BJ (cell line): ENCODE measurements at places on chromosomes 1 and 21. TPM values are rescaled to one million over a fixed set of nuclear protein-coding genes. Genes with fewer than 3 reads are reported as not detected.

DNA sequence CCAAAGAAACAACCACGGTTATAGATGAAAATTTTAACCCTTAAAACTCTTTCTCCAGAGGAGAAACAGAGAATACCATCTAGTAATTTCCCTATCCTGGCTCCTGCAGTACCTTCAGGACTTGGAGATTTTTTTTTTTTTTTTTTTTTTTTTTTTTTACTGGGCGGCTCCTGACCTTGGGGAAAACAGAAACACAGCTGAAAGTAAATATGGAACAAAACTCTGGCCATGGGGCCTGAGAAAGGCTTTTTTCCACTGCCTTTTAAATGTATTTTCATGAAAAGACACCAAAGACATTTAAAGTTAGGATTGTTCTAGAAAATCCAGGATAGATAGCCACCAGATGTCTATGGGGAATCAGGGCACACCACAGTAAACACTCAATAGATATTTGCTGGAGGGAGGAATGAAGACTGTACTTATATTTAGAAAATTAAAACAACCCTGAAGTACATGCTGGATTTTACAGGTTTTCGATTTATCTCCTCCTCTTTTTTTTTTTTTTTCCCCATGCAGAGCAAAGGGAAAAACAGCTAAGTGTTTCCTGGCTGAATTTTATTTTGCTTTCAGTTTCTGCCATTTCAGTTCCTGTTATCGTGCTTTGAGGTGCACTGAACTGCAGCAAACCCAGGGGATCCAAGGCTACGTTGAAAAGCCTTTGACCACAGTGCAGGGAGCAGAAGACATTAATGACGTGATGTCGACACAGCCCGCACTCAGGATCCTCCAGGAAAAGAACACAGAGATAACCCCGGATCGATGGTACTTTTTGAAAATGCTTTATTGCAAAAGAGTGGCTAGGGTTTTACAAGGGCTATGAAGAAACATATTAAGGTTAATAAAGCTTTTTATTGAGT lies 35.7 kb upstream of the CNN3 start:
- DNase-seq = no peak

- no peak for DNase-seq
Observed at GRCh38 chr1:13500806-13501205, 13.0 kb downstream of the LRRC38 start.

- no peak for DNase-seq
Observed at GRCh38 chr1:98556521-98557158, 104.9 kb upstream of the SNX7 start.

- no peak for DNase-seq
Observed at GRCh38 chr1:164720440-164721227, 161.7 kb downstream of the PBX1 start.

DNA sequence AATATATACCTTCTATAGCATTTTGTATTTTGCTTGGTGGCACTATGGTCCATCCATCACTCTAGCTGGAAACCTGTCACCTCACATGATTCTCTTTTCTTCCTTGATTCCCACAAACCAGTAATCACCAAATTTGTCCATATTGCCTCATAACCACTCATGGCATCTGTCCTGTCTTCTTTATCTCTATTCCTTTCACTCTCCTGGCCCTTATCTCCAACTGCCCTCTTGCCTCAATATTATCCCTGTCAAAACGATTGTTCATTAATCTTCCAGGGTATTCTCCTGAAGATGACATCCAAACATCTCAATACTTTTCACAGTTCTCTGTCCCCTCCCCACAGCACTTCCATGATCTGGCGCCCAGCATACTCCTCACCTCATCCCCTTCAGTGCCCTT lies 46.1 kb downstream of the WDR64 start:
- DNase-seq = no peak

- DNase-seq = no peak
Observed at GRCh38 chr1:21100481-21100921, 76.2 kb downstream of the EIF4G3 start.

DNA sequence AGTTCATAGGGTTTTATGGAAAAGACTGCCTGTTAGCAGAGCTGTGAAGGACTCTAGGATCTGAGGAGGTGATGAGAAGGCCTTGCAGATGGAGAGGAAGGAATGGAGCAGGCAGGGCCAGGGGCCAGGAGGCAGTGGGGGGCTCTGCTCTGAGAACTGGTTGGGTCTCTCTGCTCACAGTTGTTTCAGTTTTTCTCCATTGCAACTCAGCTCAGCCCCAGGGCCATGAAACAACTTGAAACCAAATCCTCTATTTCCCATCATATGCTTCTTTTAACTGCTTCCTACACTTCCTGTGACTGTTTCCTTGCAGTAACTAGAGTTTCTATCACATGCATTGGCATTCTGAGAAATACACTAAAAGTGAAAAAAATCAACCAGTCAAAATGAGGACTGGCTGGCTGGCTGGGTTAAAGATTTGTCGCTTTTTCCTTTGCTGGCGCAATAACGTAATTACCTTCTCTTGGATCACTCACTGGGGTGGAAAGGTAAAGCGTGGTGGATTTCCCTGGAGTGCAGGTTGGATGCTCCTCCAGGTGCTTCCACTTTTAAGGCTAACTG lies 172.0 kb downstream of the CDC7 start:
- no peak for DNase-seq

DNA sequence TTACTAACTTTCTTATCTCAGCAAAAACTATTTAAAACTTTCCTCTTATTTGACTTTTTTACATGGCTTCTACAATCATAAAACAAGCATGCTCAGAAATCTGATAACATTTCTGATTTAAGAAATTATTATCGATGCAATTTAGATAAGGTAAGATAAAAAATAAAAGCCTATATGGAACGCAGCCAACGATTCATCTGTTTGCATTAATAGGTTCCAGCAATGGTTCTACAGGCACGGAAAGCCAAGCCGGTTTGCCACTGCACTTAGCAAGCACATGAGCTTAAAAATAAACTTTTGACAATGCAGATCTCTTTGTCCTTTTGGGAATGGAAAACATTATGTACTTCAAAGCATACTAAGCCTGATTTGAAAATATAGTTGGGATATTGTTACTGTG lies 77.5 kb upstream of the KCNK2 start:
- peak; percentile 29 for DNase-seq

The SPATA17 gene
- 0.52 and 1.1 TPM in 2 replicates for polyA plus RNA-seq

GRCh38 chr1:193448682-193449461 lies 262.5 kb upstream of the B3GALT2 start:
- no peak for DNase-seq

- no peak for DNase-seq
Observed at GRCh38 chr1:14896381-14897079, 257.0 kb upstream of the TMEM51 start.

The FMN2 gene
- 14.6 and 29.1 TPM in 2 replicates for polyA plus RNA-seq

- no peak for DNase-seq
Observed at GRCh38 chr1:63330331-63330916, 8.1 kb downstream of the FOXD3 start.

DNA sequence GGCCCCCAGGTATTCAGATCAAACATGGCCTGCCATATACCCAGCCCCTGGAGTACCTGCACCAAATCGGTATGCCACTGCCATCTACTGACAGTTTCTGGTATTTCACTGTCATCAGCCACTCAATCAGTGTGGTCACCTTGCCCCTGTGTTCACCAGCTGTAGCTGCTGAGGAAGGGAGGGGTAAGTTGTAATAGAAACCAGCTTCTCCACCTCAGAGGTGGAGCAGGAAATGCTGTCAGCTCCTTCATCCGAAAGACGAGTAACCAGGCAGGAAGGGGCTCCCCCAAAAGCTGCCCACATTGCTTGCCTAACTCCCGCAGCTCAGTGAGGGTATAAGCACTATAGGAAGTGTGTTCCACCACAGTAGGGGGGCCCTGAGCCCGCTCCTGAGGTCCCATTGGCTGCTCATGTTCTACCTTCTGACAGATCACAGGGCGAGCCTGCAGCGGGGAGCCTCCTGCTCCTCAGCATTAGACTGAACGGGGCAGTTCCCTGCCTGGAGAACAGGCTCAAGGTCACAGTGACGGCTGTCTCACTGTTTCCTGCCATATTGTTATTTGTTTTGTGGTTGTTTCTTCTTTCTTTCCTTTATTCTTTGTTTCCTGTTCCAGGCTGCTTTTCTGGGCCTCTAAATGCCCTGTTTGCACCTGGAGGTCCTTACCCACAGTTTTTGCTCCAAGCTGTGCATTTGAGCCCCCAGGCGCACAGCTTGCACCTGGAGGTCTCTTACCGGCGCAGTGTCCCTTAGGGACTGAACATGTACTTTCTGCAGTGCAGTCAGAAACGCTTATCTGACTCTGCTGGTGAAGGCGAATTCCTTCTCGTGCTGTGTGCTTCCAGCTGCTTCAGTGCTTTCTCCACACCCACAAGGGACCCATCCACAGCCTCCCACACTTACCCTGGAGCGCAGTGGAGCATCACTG lies 1638.3 kb downstream of the MRPL39 start:
- DNase-seq = no peak

GRCh38 chr21:21165063-21165645 lies 166.9 kb downstream of the NCAM2 start:
- peak; percentile 74 for DNase-seq

The AGT gene
- 2.1 and 4.1 TPM in 2 replicates for polyA plus RNA-seq

The PRMT2 gene
- 168 and 241 TPM in 2 replicates for polyA plus RNA-seq
